ENCODE measurements at places on chromosomes 2 and 18.

GRCh38 chr2:110788976-110789375, 56.6 kb downstream of the ACOXL start:
- no peak for DNase-seq

GRCh38 chr2:30505500-30506180, 58.6 kb downstream of the LCLAT1 start:
- no peak for DNase-seq

DNA sequence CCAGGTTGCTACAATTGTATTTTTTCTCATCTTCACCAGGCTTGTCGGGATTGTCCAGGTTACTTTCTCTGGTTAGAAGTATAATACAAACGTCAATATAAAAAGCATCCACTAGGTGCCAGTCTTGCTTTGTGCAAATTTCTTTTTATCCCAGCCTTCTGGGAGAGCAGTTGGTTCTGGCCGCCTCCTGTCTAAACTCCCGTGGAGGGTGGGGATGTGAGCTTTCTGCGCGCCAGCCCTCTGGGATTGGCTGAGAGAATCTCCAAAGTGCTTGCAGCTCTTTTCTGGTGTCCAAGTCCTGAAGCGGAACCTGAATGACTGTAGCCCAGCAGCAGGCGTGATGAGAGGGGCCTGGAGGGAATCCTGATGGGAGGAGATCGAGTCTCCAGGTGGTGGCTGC, 22.4 kb upstream of the TOGARAM2 start:
- peak; percentile 68 for DNase-seq

GRCh38 chr2:239819974-239820555, 205.1 kb downstream of the NDUFA10 start:
- DNase-seq = no peak

GRCh38 chr2:139925903-139926302, 1145.7 kb upstream of the NXPH2 start:
- no peak for DNase-seq

GRCh38 chr2:28422908-28423741, 30.5 kb downstream of the FOSL2 start:
- DNase-seq = no peak

GRCh38 chr2:143117225-143117624, 12.0 kb upstream of the ARHGAP15 start:
- no peak for DNase-seq

GRCh38 chr18:61637905-61638595, 254.8 kb downstream of the RNF152 start:
- DNase-seq = no peak

DNA sequence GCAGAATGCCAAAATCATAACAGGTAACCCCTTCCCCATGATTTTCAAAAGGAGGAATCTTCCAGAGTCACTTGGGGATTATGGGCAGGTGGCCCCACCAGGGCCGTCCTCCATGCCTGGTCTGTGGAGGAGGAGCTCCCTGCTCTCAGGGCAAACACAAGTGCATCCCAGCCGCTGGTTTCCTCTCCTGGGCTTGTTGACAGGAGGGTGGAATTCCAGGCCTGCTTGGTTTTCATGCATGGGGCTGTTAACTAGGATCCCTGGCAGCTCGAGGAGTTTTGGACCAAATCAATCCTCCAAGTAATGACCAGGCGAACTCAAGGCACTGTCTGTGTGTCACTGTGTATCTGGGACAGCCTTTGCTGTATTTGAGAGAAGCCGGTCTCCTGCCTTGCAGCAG, 45.3 kb downstream of the FOSL2 start:
- DNase-seq = no peak

- no peak for DNase-seq
These were observed 67.3 kb upstream of the IGFBP2 start for GRCh38 chr2:216565956-216566355.

- DNase-seq = no peak
These were observed 182.0 kb downstream of the TCF4 start for GRCh38 chr18:55405893-55406406.

GRCh38 chr2:134391751-134392160, 137.9 kb downstream of the MGAT5 start:
- no peak for DNase-seq

GRCh38 chr2:892892-893291, 57.8 kb upstream of the SNTG2 start:
- DNase-seq = no peak

GRCh38 chr2:240810199-240810598, 9.8 kb downstream of the KIF1A start:
- DNase-seq = no peak
